Smooth muscle cell of trachea (primary cell): ENCODE measurements at places on chromosomes 7 and 10. TPM values are rescaled to one million over a fixed set of nuclear protein-coding genes. Genes with fewer than 3 reads are reported as not detected.

Gene RBP4
- total RNA-seq = 0.33 and 0.44 TPM in 2 replicates

Gene SCRN1
- 111 and 141 TPM in 2 replicates for total RNA-seq

Gene RARRES2
- total RNA-seq = 0.73 and 20.7 TPM in 2 replicates

Gene COL26A1
- not detected in 2 replicates for total RNA-seq

Gene GIMAP4
- 2.0 TPM in 1 of 2 replicates, not detected in the other for total RNA-seq
